Amygdala (tissue), 56 donors: ENCODE measurements at places on chromosomes 2 and 18.
A peak's percentile ranks its signal among the peaks of the same experiment; 100 is the strongest.

GRCh38 chr2:74573747-74574562, 19.4 kb downstream of the DOK1 start:
- no peak for DNase-seq

DNA sequence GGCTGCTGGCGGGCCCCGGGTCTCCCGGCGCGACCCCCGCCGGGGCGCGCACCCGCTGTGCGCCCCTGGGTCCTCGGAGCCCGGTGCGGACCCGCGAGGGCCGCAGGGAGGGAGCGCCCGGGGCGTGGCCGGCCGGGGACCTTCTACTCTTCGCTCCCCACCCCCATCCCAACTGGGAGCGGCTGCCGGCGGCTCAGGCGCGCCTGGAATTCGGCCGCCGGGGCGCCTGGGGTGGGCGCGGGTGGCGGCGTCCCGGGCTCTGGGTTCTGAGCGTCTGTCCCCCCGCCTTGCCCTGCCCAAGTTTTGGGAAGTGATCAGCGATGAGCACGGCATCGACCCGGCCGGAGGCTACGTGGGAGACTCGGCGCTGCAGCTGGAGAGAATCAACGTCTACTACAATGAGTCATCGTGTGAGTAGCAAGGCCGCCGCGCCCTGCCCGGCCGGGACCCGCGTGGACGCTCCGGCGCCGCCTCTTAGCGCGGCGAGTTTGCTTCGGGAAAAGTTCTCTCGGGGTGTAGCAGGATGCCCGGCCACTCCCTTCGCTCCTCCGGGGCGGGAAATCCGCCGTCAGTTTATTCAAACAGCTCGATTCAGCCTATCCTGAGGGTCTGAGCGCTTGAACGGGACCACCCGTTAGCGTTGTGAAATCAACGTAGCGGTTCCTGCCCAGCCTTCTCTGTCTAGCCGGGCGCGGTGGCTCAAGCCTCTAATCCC, 502 bp downstream of the TUBB6 start:
- no peak for DNase-seq

GRCh38 chr2:182744490-182744889, 28.4 kb downstream of the DNAJC10 start:
- no peak for DNase-seq

DNA sequence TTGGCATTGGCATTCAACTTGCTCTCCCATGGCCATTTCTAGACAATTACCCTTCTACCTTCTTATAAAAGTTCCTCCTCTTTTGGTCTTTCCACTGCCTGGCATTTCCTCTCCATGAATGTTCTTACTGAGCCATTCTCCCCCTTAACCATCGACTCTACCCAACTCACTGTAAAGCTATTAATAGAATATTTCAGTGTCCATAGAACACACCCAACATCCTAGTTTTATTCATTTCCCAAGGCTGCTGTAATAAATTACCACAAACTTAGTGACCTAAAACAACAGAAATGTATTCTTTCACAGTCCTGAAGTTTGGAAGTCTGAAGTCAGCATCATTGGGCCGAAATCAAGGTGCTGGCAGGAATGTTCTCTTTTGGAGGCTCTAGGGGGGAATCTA, 170.0 kb upstream of the ATP5MC3 start:
- DNase-seq = no peak

- DNase-seq = no peak
Measured at GRCh38 chr2:64363848-64364247, 90.1 kb upstream of the LGALSL start.

DNA sequence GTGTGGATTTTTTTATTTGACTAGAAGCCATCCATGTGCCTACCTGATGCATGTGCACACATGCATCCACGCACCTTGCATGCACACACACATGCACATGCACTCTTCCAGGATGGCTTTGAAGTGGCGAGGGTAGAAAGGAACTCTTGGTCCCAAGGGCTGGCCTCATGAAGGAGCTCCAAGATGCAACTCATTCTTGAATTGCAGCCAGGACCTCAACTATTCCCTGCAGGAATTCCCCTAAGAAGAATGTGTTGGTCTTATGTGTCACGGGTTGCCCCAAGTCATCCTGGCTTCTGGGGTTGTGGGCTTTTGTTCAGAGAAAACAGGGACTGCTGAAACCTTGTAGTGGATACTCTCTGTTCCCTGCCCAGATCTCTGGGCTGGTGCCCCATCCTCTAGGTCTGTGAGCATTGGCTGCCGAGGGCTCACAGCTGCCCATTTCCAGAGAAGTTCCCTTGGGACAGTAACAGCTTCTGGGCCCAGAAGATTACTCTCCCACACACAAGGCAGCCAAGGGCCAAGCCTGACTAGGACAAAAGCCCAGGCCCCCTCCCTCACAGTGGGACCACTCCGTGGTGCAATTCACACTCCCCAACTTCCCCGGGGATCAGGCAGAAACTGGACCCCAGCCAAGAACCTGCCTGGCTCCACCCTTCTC, 137.6 kb downstream of the COPS8 start:
- DNase-seq = no peak

DNA sequence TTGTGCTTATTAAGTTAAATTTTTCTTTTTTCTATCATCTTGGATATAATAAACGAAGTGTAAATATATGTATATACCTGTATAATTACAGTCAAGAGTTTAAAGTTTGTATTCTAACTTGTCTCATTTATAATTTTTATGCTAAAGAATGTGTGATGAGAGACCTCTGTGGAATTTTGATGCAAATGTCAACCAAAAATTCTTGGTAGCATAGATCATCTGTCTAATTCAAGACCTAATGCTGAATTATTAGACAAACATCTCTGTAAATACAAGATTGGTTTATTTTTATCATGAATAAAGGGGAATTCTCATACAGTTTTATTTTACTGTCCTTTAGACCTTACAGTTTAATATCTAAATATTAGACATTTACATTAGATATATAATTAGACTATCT, 149.2 kb upstream of the VWC2L start:
- no peak for DNase-seq

DNA sequence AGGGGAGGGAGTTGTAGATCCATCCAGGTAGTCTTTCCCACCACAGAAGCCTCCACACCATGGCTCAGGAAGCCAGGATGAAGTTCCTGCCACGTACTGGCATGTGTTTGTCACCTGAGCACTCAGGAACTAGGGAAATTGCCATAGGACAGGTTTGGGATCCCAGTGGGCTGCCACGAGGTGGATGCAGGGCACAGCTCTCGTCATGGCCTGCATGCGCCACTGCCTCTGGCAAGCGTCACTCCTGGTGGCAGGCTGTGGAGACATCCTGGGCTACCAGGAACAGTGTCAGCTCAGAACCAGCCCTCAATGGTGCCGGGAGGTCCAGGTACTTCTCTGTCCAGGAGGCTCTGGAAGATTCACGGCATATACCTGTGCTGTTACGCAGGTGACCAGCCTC, 3.8 kb downstream of the ARHGEF4 start:
- DNase-seq = no peak

DNA sequence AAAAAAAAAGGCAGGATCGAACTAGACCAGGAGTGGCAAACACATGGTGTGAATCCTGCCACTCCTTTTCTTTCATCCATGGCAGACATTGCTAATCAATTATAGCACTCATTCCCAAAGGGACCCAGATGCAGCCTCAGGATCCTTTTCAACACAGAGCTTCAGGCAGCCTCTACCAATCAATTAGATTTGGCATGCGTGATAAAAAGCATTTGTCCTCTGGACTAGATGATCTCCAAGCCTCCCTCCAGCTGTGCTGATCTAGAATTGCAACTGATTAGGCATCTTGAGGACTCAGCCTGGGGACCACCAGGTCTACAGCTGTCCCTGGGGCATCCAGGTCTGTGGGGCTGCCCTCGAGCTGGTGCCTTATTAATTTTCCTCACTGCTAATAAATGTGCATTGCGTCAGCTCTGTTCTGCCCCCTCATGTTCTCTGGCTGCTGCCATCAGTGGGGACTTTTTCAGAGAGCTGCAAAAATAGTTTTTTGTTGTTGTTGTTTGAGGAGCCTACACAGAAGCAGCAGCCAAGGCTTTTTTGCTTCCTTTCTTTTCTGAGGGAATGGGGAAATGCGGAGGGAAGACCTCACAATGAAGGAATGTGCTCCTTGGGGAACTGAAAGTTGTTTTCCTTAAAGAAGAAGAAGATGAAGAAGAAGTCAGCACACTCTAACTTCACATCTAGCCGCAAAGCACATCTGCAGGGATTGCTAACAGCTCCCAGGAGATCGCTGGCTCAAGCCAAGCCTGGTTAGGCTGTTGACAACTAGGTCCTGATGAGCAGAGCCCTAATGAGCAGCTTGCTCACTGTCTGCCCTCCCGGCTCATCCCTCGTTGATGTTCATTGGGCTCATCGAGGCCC, 8.8 kb upstream of the ATOH8 start:
- DNase-seq = peak; percentile 23

DNA sequence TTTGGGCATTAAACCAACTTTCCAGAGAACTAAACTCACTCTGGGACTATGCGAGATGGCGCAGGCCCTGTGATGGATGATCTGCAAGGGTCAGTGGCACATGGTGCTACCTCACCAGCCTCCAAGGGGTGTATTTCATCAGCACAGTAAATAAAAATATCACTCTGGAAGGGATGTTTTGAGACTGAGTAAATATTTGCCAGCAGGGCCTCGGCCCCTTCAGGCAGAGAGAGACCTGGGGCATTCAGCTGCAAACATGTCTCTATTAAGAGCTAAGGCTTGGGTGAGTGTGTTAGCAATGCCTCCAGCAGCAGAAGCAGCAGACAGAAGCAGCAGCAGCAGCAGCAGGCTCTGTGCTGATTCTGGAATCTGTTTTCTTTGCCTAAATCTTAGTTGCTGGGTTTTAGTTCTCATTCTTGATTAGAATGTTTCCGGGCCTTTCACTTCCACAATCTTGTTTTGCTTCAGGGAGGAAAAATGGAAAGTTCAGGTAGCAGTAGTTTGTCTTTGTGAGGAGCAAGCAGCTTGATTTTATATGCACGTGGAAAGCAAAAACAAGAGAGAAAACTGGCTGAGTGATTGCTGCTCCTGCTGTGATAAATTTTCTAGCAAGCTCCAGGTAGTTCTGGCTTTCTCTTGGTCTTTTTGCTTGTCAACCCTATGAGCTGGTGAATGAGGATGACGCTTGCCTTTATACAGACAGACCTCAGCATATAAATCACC, 18.6 kb downstream of the ADCYAP1 start:
- no peak for DNase-seq

- DNase-seq = no peak
Measured at GRCh38 chr2:191691898-191692297, 14.0 kb downstream of the NABP1 start.

GRCh38 chr2:219404954-219405353, 13.2 kb upstream of the DES start:
- DNase-seq = no peak

DNA sequence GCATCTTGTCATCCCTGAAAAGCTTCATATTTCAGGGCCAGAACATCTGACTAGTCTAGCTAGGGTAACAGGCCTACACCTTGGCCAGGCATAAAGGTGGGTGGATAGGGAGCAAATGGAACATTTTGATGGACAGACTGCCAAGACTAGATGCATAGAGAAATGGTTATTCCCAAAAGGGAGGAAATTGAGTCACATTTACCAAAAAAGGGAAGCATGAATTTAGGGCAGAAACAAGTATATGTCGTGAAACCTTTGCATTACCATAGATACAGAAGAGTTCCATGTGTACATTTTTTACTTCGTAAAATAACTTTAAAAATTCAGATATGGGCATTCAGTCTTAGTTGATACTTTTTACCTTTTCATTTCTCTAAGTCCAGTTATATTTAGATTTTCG, 101.3 kb upstream of the ZEB2 start:
- no peak for DNase-seq

DNA sequence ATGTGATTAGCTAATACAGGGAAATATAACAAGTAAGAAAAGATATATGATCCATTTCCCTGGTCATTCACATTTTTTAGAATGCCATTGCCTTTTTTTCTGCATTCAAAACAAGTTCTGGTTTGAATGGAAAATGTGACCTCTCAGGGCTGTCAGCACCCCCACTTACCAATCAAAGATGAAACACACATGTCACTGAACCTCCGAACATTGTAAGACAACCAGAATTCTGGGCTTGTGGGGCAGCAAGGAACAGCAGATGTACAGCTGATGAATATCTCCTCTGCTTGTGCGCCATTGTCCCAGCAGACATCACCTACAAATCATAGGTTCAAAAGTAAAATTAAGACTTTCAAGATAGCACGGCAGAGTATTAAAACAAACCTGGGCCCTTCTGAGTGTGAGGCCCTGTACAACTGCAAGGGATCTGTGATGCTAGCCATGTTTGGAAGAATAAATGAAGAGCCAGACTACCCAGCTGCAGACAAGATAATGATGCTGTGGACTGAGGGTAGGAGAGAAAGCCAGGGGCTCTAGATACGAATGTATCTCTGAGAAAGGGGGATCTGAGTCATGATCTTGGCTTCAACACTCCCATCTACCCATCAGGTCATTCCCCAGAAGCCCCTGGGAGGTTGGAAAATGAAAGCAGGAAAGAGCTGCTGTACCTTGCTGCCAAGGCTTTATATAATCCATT, 108.7 kb upstream of the SERTAD2 start:
- DNase-seq = no peak

- DNase-seq = no peak
Measured at GRCh38 chr2:150612957-150613710, 125.7 kb upstream of the RND3 start.

GRCh38 chr2:165864296-165864695, 70.2 kb upstream of the GALNT3 start:
- no peak for DNase-seq

- no peak for DNase-seq
Measured at GRCh38 chr2:99478632-99479031, 11.2 kb downstream of the REV1 start.

GRCh38 chr2:231592636-231593145, at the start of gene TEX44:
TEX44 (plus strand) TSS chr2:231592864; CDS start chr2:231592952, 88 bp downstream.
- DNase-seq = no peak

DNA sequence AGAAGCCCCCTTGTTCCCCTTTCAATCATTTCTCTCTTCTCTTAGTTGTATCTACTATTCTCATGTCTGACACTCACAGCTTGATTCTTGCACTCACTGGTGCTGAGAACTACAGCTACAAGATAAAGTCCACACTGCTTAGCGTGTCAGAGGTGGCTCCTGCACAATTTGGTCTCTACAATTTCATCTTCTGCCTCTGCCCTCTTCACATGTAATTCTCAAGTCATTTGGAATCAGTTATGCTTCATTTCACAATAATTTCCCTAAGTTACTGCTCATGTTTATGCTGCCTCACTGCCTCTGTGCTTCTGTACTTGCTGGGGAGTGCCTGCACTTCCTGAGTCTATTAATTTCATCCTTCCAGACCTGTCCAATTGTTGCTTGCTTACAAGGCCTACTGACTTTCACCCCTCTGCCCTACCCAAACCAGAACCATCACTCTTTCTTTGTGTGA, 11.6 kb upstream of the NAB1 start:
- no peak for DNase-seq

GRCh38 chr2:27747827-27748352, 23.6 kb upstream of the MRPL33 start:
- DNase-seq = no peak

GRCh38 chr2:108189316-108189715, 50.5 kb upstream of the SULT1C3 start:
- DNase-seq = no peak

DNA sequence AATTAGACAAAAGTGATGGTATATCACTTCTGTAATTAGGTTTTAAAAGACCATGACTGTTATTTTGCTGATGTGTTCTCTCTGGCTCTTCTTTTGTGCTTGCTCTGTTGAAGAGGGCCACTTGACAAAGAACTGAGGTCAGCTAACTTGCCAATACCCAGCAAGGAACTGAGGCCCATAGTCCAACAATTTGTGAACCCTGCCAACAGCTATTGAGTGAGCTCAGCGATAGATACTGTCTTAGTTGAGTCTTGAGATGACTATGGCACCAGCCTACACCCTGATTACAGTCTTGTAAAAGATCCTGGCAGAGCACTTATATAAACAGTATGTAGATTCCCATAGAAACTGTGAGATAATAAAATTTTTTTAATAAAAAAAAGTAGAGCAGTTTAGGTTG, 103.0 kb downstream of the BMPR2 start:
- no peak for DNase-seq
